ENCODE measurements at places on chromosomes 5 and 9.

GRCh38 chr9:134909511-134910481 is 7.9 kb downstream of the FCN1 start:
- no peak for DNase-seq

- no peak for DNase-seq
Observed at GRCh38 chr5:149188383-149188782, 47.1 kb downstream of the ABLIM3 start.

- DNase-seq, result peak; percentile 98
Observed at GRCh38 chr5:82356808-82357671, 78.9 kb upstream of the RPS23 start.

- DNase-seq, result no peak
Observed at GRCh38 chr9:130008538-130008937, 34.5 kb downstream of the FNBP1 start.

DNA sequence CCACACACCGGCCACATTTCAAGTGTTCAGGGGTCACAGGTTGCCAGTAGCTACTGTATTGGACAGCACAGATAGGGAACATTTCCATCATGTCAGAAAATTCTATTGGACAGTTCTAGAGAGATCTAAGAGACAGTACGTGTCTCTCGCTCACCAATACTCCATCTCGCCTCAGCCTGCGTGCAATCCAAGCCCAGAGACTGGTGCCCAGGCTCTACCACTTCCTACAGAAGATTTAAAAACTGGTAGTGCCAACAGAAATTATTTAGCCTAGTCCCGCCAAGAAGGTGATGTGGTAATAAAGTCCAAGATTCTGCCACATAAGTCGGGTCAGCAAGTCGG is 390 bp upstream of the SNX2 start:
- no peak for DNase-seq

DNA sequence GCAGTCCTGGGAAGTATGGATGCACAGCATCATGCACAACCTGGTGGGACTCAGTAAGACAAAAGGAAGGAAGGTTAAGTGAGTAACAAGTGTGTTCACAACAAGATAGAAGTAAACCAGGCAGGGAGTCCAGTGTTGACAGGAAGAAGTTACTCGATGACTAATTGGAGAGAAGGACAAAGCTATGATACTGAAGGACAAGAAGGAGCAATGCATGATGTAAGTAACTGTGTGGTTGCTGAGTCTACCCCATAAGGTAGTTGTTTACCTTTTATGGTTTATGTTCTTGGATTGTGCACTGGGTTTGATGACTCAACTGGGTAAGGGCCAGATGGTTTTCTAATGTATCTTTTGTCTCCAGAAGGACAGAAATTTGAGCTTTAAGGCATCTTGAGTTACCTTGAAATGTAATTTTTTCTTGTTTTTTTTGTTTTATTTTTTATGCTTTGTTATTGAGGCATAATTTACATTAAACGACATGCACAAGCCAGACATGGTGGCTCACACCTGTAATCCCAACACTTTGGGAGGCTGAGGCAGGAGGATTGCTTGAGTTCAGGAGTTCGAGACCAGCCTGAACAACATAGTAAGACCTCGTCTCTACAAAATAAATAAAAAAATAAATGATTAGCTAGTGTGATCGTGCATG is 89.2 kb upstream of the CAST start:
- DNase-seq, result peak; percentile 99
